Epithelial cell of proximal tubule (primary cell): ENCODE measurements at places on chromosomes 5 and 9.

DNA sequence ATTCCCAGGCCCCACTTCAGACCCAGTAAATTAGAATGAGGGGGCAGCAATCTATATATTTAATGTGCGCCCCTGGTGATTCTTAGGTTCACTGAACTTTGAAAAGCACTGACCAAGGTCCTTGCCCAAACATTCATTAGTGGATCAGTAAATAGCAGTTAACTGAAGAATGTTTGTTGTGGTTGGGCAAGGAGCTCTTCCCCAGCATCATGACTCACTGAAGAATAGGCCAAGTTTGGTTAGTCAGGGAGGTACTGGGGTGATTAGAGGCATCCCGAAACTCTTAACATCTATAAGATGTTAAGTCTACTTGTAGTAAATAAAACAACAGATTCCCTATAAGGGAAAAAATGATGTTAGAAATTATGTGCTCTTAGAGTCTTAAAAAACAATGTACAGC is 833 bp upstream of the MROH2B start:
- DNase-seq = no peak

- DNase-seq = no peak
Measured at GRCh38 chr9:98924946-98925820, 18.5 kb upstream of the COL15A1 start.

DNA sequence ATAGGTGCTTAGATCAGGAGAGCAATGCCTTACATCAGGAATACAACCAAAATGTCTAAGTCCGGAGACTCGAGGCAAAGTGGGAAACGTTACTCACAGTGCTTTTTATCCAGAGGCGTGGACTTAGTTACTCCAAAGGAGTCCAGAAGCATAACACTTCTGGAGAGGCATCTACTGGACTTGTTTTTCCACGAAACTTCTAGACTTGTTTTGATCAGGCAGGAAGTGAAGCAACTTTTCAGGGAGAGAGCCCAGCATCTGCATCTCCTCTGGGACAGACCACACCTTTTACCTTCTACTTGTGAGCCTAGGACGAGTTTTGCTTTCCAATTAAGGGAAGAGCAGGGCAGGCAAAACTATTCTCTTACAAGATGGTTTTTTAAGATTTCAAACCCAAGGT is 1.2 kb upstream of the TJP2 start:
- DNase-seq = no peak

DNA sequence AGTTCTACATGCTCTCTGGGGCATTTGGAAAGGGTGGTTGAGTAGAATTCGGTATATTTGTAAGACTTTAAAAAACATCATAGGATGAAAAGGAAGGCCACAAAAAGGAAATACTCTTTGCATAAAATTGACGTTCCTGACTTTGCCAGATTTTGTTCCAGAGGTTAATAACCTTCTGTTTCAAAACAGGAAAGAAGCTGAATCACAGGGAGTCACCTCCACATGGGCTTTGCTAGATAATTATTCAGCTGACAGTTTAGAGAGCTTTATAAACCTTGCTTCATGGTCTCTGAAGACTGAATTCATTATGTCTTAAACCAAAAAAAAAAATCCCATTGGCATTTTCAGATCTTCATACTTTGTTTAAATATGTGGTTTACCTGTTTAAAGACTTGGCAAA is 203.7 kb downstream of the SEMA6A start:
- DNase-seq = peak; percentile 48

GRCh38 chr9:96883922-96884321 is 29.6 kb upstream of the ZNF782 start:
- no peak for DNase-seq

DNA sequence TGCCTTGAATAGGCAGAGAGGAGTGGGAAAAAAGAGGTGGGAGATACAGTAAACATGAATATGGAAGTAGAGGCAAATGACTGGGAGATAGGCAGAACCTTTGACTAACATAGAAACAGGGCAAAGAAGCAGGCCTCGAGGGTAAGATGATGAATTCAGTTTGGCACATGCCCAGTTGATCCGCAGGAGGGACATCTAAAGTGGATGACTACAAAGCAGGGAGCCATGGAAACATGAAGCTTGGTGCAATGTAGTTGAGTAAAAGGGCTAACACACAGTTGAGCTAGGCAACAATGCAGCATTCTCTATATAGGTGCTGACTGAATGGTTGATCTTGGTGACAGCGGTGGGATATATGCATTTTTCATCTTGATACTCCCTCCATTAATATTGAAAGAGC is 253.8 kb downstream of the DMRT2 start:
- DNase-seq = no peak

DNA sequence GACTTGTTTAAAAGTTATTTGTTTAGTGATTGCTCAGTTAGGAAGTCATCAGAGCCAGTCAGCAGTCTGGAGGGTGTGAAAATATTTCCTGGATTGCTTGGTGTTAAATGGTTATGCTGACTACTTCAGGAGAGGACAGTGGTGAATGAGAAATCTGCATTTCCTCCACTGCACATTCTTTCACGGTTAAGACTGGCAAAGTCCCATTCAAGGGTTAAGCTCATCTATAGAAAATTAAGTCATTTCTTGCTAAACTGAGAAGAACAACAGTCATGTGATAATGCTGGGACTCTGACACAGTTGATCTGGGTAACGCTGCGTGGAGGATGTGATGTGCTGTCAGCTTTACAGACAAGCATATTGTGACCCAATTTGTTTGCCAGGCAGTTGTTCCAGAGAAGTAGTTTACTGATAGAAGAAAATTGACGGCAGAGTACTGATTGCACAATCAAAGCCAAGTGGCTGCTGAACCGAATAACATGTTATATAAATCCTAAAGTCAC is 80.4 kb downstream of the GRAMD2B start:
- peak; percentile 79 for DNase-seq
